ENCODE measurements at places on chromosomes 2 and 18.

DNA sequence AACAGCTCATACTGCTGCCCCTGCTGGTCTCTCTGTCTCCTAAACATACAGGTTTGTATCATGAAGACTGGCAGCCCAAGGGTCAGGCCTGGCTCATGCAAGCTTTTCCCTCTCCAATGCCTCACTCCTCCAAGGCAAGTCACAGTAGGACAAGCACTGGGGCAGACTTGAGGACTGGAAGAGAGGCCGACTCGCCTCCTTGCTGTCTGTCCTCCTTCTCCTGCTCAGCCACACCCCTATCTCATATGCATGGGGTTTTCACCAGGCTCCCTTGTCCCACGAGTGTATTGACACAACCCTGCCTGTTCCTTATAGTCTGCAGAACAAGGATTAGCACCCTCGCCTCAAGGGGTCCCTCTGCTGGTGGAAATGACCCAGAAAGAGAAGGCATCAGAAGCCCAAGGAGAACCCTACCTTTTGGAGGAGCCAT lies 223.7 kb downstream of the SOX11 start:
- DNase-seq = no peak

- DNase-seq = no peak
Observed at GRCh38 chr2:159410276-159410675, 123.8 kb upstream of the WDSUB1 start.

- DNase-seq = no peak
Observed at GRCh38 chr2:235328991-235329390, 164.9 kb upstream of the AGAP1 start.

DNA sequence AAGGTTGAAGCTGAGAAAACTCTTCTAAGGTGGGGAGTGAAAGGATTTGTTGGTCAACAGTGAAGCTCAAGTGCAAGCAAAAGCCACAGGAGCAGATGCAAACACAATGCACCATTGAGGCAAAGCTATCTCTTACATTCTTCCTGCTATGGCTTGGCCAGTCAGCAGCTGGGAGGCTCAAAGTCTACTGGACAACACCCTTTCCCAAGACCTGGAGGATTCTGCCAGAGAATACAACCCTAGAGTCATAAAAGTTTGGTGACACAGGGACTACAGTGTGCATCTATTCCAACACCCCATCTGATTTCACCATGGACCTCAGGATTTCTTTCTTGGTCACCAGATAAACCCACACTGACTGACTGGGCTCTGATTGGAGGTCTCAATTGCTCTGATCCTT lies 342.0 kb downstream of the HRH4 start:
- no peak for DNase-seq

DNA sequence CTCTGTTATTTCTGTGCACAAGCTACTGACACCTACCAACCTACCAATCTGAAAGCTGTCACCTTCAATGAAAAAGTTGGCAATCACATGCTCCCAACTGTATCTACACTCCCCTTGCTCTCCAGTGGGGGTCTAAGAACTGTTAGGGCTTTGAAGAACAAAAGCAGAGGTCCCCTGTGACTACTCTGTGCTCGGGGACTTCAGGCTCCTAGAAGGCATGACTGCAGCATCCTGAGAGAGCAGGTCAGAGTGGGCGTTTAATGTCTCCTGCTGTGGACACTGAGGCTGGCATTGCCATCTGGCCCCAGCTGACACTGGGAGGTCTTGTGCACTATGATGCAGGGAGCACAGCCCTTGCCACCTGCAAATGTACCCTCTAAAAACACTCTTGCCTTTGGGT lies 93.3 kb downstream of the ACTR2 start:
- DNase-seq = no peak

- no peak for DNase-seq
Observed at GRCh38 chr2:104845552-104845931, 8.4 kb upstream of the POU3F3 start.

DNA sequence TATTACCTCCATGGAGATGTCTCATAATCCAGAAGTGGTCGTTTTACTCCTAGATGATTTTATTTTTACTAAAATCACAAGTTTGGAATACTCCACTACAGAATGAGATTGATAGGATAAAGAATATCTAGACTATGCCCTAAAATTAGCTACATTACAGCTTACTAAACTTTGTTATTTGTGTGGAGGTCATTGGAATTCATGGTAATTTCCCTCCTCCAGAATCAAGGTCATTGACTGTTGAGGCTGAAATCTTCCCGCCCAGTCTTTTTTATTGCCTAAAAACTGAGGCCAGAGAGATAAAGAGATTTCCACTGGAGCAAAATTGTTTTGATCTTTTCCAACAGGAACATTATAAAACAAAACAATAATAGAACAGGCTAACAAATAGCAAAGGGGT lies 35.0 kb downstream of the ITGB6 start:
- no peak for DNase-seq

DNA sequence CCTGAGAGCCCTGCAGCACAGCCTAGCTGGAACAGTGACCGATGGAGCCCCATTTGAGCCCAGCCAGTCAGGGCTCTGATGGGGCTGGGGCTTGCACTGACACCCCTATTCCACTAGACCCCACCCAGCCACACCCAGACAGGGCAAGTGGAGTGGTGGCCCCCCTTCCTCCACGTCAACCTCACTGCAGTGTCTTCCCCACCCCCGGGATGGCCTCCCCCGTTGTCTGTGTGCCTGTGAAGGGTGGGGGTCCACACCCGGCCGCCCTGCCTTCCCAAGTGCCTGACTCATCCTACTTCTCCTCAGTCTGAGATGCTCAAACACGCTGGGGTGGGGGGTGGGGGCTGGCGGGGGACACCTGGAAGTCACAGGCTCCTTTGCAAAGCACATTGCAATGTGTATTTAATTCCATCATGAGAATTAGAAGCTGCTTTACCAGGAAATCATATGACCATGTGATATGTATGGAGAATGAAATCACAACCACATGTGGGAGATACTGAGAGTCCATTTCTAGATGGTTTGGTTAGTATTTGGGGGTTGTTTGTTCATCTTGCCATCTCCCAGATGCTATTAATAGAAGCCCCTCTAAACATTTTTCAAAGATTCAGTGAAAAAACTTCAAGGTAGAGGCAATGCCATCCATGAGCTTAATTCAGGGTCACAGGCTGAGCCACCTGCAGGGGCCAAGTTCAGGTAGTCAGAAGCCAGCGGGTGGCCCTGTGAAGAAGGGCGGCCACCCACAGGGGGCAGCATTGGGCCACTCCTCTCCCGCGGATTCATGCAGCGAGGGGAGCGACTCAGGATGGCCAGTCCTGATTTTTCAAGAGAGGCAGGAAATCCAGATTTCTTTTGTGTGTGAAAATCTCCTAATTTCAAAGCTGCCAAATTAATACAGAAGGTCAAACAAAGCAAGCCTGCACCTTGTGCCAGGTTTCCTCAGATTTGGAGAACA lies 22.7 kb upstream of the GMPPA start:
- peak; percentile 46 for DNase-seq

DNA sequence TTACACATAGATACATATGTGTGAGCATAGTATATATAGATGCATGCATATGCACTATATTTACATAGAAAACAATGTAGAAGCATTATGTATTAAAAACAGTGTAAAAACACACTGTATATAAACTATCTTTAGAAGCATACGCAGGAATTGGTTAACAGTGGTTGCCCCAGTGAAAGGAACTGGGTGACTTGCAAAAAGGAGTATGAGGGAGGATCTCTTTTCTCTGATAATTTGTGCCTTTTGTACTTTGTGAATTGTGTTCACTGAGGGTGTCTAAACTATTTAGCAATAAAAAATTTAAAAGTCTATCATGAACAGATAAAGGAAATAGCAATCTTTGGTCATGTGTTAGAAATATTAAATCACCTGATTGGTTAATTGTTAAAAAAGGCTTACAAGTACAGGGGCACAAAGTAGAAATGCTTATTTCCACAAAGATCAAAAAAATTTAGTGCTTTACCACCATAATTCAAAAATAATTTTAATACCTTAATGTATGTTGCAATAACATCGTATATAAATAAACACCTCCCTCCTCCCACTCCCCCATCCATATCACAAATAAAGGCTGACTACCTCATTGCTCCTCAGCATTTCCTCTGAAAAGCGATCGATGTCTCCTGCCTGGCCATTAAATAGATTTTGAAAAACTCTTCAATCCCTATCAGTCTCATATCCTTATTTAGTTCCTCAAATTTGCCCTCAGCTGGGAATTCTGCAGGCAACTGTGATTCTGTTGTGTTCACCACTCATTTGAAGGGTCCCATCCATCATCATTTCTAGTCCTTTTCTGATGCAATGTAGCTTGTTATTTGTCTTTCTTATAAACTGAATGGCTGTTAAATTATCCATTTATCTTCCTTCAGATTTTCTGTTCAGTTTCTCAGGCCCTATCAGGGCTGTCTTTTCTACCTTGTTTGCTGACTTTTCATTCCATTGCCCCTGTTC lies 257.3 kb downstream of the AGPS start:
- no peak for DNase-seq

DNA sequence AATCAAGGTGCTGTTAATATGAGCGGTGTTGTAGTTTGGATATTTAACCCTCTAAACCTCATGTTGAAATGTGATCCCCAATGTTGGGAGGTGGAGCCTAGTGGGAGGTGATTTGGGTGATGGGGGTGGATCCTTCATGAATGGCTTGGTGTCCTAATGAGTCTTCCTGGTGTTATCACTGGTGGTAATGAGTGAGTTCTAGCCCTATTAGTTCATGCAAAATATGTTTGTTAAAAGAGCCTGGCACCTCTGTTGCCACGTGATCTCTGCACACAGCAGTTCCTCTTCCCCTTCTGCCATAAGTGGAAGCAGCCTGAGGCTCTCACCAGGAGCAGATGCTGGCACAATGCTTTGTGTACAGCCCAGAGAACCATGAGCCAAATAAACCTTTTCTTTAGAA lies 158.4 kb downstream of the FMNL2 start:
- DNase-seq = no peak

GRCh38 chr2:207600231-207600630 lies 25.0 kb downstream of the METTL21A start:
- DNase-seq = no peak

DNA sequence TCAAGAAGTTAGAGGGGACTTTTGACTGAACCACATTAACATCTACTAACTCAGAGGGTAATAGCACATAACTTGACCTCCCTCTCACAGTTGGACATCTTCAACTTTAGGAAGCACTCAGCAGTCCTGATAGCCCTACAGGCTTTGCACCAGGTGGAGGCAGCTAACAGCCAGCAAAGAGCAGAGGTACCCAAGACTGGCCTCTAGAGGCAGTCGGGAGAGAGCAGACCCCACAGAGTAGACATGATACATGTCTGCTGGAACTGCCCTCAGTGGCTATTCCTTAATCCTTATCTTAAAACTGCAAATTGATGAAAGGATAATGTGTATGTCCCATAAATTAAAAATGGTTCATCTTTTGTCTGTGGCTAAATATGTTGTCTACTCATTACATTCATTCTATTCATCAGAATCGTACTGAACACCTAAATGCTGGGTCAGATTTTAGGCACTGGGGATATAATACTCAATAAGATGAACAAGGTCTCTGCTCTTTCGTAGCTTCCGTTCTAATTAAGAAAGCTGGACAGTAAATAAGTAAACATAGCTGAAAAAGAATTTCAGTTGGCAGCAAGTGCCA lies 49.8 kb downstream of the CAB39 start:
- DNase-seq = no peak

DNA sequence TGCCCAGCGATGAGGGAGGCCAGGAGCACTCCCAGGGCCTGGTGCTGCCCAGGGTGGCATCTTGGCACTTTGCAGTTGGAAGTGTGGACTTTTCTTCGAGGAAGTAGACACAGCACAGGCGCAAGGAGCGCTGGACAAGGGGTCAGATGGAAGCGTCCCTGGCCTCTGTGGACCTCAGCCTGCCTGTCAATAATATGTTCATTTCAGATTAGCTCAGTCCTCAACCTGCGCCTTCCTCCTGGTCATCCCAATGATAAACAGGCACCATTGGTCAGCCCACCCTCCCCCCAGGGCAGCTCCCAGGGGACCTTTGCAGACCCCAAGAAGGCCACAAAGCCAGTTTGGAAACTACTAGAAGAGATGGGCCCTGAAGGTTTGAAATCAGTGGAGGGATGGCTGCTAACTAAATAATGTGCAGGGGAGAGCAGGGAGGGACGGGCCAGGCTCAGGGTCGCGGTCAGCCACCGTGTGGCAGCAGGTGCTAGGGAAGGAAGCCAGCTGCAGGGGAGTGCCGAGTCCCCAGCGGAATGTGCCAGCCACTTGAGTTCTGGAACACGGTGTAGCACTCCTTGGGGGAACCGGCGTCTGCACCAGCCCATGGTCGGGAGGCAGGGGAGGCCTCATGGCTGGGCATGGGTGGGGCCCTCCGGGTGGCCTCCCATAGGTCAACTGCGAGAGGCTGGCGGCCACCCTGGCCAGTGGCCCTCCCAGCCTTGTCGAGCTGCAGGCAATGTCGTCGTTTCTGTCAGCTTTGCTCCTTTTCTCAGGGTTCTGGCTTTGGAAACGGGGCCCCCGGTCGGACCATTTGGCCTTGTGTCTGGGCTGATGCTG lies 59.9 kb downstream of the ADI1 start:
- no peak for DNase-seq

GRCh38 chr2:218033590-218034496 lies 31.0 kb upstream of the TNS1 start:
- no peak for DNase-seq

- no peak for DNase-seq
Observed at GRCh38 chr2:143936848-143937722, 582.8 kb downstream of the ZEB2 start.

GRCh38 chr2:45439788-45440773 lies 171.0 kb downstream of the SRBD1 start:
- no peak for DNase-seq

- DNase-seq = no peak
Observed at GRCh38 chr2:42614838-42615237, 46.4 kb downstream of the MTA3 start.

DNA sequence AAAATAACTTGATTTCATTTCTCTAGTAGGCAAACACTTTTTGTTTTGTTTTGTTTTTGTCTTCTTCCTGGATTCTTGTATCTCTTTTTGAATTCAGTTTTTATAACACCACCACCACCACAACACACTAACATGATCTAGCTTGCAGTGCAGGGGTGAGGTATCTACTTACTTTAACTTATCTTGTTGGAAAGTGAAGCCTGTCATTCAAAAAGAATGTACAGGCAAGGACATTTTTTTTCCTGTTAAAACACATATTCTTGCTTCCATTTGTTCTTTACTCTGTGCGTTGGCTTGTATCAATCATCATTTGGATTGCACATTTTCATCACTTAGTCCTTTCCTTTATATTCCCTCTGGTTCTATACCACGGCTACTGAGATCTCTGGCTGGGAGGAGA lies 824.2 kb downstream of the PLCL1 start:
- DNase-seq = no peak

GRCh38 chr2:28427741-28428415 lies 35.2 kb downstream of the FOSL2 start:
- no peak for DNase-seq

- DNase-seq = no peak
Observed at GRCh38 chr2:86274265-86274917, 63.0 kb downstream of the REEP1 start.

- DNase-seq = no peak
Observed at GRCh38 chr2:207616185-207616584, 9.0 kb downstream of the METTL21A start.
